Stomach (tissue), 19 donors: ENCODE measurements at places on chromosomes 6 and 20. TPM values are rescaled to one million over a fixed set of nuclear protein-coding genes. Genes with fewer than 3 reads are reported as not detected.
A peak's percentile ranks its signal among the peaks of the same experiment; 100 is the strongest.

DNA sequence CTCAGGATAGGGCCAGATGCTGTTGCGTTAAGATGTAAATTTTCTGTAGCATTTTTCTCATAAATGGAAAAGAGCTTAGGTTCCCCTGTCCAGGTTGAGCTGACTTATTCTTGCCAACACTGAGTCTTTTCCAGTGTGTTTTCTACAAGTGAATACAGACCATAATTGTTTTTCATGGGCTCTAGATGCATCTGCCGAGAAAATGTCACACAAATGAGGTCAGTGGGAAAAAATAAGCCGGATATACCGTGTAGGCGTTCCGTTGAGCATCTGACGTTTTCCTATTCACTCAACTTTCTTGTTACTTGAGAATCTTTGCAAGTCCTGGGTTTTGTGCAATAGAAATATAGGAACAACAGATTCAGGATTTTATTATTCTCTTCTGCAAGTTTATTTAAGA lies 582.9 kb upstream of the CDH4 start:
- H3K27me3 ChIP-seq, result peaks cover 18% of the 10 kb centered on the region
- no peak overlapping the region for H3K27ac ChIP-seq
- no peaks in the 10 kb centered on the region for H3K4me1 ChIP-seq
- H3K4me3 ChIP-seq, result no peak overlapping the region
- H3K36me3 ChIP-seq, result no peaks in the 10 kb centered on the region

DNA sequence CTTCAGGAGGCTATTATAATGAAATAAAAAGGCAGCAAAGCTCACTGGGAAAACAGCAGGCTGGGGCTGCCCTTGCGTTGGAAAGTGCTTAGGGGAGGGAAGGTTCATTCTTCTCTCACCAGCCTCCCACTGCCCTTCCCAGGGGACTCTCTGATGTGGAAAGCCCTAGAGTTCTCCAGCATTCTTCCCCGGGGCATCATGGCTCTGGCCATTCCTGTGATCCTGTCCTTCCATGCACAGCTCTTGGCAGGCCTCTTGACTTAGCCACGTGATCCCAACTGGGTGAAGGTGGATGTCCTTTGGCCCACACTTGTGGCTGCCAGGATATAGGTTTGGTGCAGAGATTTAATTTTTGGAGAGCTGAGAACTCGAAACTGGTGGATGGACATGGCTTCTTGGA lies 58.0 kb upstream of the ZNF831 start:
- no peaks in the 10 kb centered on the region for H3K27me3 ChIP-seq
- H3K4me3 ChIP-seq, result no peak overlapping the region
- H3K36me3 ChIP-seq, result no peaks in the 10 kb centered on the region
- no peaks in the 10 kb centered on the region for H3K4me1 ChIP-seq
- H3K27ac ChIP-seq, result no peak overlapping the region
- no peak for DNase-seq

DNA sequence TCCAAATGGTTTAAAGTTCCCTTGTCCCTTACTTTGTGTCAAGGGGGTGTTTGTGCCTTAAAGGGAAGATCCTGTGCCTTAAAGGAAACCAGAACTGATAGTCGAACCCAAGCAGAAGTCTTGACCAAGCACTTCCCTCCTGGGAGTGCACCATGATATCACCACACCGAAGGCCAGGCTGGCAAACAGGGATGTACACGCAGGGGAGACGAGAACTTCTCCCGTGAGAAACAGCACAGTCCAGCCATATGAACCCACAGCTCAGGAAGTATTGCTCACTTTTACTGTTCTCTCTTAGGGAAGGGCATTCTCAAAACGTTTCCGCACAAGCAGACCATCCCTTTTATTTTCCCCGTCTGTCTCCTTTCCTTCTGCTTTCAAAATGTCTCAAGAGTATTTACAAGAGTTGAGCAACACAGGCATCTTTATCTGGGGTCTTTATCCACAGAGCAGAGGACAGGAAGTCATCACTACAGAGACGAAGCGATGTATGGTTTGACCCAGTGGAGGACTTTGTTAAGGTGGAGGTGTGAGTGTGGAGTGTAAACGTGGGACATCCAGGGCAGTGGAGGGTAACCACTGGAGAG lies 12.8 kb upstream of the SERPINB1 start:
- no peaks in the 10 kb centered on the region for H3K27me3 ChIP-seq
- H3K4me3 ChIP-seq, result peak overlapping the region; percentile 37
- no peaks in the 10 kb centered on the region for H3K36me3 ChIP-seq
- peak overlapping the region; percentile 56 for H3K27ac ChIP-seq

Gene HLA-DQB2
- 1.1 TPM for total RNA-seq

Gene HUS1B
- total RNA-seq, result 4.8 TPM
